ENCODE measurements at places on chromosomes 3 and 15. TPM values are rescaled to one million over a fixed set of nuclear protein-coding genes. Genes with fewer than 3 reads are reported as not detected.

DNA sequence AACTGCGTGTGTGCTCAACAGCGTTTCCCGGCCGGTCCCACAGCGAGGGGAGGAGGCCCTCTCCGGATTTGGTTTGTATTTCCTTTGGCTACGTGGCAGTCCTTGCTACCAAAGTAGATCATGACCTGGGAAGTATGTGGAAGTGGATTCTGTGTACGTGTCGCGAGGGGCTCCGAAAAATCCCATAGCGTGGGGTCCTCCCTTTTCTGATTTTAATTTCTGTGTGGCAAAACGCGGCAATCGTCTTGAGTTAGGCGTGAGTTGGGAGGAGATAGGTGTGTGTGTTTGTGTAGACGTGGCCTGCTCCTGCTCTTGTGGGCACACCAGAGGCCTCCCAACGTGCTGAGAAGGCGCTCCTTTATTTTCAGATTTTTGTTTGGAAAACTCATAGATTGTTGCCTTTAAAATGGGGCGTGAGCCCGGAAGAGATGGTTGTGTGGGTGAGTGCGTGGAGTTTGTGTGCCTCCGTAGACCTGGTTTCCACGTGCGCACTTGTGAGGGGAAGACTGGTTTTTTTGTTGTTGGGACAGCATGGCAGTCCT is 1.2 kb downstream of the TRIM71 start:
- no peak for DNase-seq

DNA sequence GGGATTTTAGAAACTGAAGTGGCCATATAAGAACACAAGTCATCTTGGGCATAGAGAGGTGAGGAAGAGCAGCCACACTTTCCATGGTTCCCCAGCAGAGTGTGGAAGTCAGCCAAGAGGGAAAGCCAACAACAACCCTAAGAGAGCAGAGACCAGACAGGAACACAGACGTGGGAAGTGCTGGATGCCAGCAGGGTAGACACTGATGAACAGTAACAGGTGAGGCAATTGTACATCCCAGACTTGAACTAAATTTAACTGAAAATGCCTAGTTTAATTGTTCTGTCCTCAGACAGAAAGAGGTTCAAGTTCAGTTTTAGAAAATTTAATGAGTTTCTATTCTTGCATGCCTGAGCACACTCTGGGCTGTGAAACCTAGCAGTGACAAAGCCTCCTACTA is 212.1 kb downstream of the ATP8B4 start:
- DNase-seq: no peak

DNA sequence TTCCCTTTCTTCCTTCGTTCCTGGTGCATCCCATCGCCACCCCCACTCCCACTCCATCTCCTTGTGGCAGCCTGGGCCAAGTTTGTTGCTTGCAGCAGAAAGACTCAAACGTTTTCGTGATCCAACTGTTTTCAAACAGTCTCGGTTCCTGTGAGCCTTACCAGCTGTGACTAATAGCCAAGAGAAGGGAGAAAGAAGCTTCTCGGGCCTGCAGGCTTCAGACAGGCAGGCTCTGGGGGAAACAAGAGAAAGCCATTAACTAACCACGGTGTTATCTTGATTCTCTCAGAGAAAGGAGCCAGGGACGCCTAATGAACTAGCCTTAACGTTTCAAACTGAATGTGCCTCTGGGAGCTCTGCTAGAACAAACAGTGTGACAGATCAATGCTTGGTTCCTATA is 742.0 kb downstream of the NR2F2 start:
- no peak for DNase-seq

DNA sequence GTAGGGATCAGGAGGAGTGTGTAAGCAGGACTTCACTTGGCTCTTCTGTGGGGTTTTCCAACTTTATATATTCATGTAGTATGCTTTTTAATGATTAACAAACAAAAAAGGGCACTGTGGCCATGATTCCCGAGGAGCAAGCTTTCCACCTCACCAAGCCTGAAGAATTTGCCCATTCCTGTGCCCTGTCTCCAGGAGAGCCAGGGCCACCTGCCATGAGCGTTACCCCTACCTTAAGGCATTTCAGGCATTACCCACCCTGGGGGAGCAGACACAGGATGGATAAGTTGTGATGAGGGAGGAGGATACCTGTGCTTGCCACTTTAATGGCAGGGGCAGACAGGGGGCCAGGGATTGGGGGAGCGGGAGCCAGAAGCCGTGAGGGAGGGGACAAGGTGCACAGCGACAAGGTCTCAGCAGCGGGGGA is 3.0 kb downstream of the TRPM1 start:
- DNase-seq: no peak

- no peak for DNase-seq
Measured at GRCh38 chr3:142615171-142615570, 19.0 kb downstream of the PLS1 start.

DNA sequence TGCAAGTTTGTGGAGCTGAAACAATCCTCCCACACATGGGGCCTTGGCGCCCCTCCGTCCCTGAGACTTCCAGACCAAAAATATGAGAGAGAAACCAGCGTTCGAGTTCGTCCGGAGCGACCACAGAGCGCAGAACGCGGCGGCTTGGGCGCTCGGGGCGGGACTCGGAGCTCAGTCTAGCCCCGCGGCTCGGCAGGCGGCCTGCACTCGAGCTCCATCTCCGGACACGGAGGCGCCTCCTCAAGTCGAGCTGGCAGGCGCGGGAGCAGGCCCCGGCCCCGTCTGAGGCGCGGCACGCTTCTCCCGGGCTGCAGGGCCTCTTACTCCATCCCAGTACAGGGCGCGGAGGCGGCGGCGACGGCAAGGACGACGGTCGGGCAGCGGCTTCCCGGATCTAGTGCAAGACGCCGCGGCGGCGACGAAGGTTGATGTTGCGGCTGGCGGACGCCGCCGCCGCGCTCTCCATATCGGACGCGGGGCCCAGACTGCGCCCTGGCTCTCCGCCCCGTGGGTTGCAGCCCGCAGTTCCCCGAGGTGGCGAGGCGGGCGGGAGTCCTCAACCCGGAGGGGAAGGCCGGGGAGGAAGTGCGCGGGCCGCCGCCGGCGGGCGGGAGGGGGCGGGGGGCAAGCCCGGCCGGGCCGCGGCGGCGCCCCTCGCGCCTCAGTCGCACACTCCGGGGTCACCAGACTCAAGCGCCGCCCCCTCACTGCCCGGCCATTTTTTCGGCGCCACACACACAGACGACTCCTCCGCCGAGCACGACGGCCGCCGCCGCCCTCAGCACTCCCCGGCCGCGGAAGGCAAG is 674 bp downstream of the MSL2 start:
- DNase-seq: peak; percentile 83

DNA sequence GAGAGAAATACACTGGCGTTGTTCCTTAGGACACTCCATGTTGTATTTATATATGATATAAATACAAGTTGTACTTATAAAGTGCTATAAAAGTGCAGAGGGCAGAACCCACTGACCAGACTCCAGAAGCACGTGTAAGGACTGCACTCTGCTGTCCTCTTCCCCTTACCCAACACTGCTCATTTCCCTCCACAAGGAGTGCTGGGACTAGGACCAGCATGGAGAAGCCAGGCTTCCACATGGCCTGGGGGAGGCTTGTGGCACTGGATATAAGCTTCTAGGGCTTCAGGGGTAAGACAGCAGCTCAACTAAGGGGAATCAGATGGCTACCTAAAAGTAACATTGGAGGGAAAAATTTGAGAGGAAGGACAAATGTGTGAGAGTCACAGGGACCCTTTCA is 556.9 kb downstream of the IGSF11 start:
- DNase-seq: no peak

DNA sequence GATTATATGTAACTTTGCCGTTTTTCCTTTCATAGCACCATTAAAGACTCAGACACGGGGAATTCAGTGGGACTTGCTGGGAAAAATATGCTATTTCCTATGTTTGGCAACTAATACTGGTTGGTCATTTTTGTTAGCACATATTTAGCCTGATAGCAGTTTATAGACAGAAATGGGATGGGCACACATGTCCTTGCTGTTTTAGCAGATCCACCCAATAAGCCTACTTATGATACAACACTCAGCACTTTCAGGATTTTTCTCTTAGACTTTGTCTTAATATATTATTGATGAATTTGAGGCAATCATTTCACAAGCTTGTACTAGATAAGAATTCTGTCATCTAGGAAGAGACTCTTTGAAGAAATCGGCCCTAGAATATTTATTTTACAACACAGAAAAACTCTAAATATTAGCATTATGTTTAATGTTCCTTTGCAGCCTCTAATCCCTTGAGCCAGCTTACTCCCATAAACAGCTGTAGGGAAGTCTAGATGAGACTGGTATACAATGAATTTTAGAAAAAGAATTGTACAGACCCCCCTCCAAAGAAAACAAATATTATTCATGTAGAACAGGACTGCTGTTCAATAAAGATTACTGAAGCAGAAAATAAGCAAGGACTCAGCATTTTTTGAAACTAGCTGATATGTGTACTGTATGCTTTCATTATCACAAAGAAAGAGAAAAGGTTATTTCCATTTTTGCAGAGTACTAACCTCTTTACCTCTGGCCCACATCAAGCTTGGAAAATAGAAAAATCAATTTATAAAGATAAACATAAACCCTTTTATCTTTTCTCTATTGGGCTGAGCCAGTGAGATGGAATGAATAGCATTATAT is 656.8 kb upstream of the SGO1 start:
- no peak for DNase-seq

DNA sequence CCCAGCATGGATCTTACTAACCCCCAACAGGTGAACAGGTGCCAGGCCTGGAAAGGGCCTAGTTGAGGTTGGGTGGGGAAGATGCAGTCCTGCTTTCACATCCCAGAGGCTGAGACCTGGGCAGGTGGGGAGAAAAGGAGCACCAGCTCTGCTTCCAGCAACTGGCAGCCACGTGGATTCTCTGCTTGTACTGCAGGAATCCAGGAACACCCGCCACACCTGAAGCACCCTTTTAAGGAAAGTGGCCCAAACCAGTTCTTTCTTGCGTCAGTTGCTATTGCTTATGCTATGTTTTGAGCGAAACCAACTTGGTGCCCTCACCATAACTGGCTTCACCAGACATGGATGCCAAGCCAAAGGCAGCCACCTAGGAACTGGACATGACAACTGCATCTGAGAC is 28.1 kb upstream of the NEO1 start:
- no peak for DNase-seq

- no peak for DNase-seq
Measured at GRCh38 chr3:101888653-101889052, 39.3 kb downstream of the NFKBIZ start.

GRCh38 chr3:159130108-159130507 is 328.3 kb downstream of the MFSD1 start:
- DNase-seq: peak; percentile 5

DNA sequence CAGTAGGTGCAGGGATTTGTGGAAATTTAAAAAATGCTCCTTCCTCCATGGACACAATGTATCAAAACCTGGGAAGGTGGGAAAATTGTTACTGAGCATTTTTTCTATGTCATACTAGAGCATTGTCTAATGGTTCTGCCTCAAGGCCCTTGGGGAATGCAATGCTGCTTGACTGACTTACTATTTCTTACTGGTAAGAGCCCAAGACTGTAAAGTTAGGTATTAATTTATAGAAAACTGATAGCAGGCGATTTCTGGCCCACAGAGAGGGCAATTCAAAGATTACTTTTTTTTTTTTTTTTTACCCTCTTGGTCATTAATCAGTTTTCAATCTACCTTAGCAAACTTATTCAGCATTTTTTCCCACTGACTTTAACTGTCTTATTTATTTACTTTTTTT is 38.5 kb upstream of the MRPL3 start:
- DNase-seq: no peak

- DNase-seq: no peak
Measured at GRCh38 chr3:52268036-52268435, 10.4 kb downstream of the WDR82 start.

DNA sequence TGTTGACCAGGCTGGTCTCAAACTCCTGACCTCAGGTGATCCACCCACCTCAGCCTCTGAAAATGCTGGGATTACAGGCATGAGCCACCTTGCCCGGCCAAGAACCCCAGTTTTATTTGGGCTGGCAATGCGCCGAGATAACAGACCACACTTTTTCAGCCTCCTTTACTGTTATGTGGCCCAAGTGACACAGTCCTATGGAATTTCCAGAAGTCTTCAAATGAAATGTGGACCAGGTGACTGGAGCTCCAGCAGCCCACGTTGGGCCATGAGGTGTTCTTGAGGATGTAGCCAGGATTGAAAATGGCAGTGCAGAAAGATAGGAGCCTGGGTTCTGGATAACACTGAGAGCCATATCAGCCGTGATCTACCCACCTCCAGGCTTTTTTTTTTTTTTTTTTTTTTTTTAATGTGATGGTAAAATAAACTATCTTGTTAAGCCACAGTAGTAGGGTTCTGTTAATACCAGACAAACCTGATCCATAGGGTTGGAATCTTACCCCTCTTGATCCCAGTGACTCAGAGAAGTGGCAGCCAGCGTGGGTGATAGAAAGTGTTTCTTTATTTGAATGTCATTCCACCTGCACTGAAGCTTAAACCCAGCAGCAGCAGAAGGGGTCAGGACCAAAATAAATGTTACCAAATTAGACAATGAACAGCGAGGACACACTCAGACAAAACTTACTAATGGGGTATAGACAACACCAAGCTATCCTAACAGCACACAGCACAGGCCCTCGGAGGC is 55.6 kb downstream of the LHFPL4 start:
- no peak for DNase-seq

GRCh38 chr3:188064831-188065493 is 89.0 kb upstream of the LPP start:
- no peak for DNase-seq

- DNase-seq: no peak
Measured at GRCh38 chr15:62495670-62496614, 330.9 kb upstream of the C2CD4B start.

GRCh38 chr3:130354430-130354829 is 9.0 kb downstream of the COL6A5 start:
- DNase-seq: no peak

The NEK10 gene
- total RNA-seq: 0.39 TPM

The ATP13A4 gene
- 1.2 TPM for total RNA-seq

The FSTL1 gene
- 1.4 TPM for total RNA-seq

The GBE1 gene
- 8.1 TPM for total RNA-seq

The DTWD1 gene
- 11.9 TPM for total RNA-seq

The CCR9 gene
- not detected for total RNA-seq

The TAGLN3 gene
- not detected for total RNA-seq

The ANKDD1A gene
- total RNA-seq: 1.3 TPM

The BCL2A1 gene
- not detected for total RNA-seq

The RBPMS2 gene
- 9.3 TPM for total RNA-seq

Measured in Caco-2 (cell line).